GOT3 (cell line): ENCODE measurements at places on chromosomes 11 and 22.

DNA sequence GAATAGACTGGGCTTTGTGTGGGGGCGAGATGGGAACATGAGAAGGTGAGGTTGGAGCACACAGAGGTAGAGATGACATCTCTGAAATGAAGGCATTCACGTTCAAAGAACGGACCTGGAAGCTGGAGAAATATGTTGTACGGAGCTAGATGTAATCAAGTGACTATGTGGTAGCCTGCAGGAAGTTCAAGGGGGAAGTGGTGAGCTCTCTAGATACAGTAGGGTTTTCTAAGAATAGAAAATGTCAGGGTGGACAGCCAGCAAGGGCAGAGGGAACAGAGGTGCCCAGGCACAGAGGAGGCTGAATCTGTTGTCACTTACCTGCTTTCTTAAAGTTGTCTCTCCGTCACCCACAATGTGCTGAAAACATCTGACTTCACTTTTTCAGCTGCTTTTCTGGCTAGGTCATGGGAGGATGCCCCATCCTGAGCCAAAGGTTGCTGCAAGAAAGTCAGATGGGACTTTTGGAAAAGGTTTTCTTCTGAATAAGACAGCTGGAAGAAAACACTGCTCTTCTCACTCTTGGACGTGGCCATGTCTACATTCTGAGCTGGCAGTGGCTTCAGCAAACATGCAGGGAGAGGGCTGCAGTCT is 171.5 kb upstream of the B3GAT1 start:
- DNase-seq = no peak

DNA sequence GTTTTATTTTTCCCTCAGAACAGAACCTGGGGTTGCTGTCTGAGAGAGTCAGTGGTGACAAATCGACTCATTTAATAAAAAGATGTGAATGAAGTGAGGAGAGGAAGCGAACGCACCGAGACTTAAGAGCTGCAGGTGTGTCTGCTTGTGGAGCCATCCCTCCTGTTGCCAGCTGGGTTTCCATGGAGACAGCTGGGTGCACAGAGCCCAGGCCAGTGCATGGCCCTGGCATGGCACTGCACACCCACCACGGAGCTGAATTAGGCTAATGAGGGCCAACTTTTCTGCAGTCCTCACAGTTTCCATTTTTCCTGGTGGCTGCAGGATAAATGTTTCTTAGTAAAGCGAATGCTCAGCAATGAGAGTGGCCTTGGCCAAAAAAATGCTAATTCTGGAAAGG is 750.2 kb downstream of the OPCML start:
- no peak for DNase-seq

- no peak for DNase-seq
Measured at GRCh38 chr22:50694766-50695420, 22.3 kb downstream of the SHANK3 start.

- no peak for DNase-seq
Measured at GRCh38 chr22:27775087-27775698, 26.4 kb downstream of the MN1 start.

DNA sequence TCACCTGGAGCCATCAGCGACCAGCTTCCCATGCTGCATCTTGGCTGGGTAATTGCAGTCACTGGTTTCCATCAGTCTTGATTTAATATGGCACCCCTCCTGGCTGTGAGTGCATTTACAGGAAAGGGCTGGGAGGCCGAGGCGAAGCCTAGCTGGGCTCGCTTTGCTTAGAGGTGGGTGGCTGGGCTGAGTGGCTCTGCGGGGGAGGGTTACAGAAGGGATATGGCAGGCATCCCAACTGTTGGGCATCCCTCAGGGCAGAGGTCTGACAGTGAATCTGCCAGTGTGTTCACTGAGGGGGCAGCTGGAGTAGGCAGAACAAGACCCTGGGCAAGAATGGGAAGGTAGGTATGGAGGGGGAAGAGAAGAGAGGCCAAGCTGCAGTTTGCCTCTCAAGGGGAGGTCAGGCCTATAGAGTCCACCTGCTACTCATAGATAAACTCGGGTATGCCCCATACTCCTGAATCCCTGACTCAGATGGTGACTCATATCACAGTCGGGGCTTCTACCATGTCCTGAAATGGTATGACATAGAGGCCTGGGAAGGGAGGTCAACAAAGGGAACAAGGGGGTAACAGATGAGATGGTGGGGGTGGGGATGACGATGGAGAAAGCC is 77.5 kb upstream of the PHOX2A start:
- no peak for DNase-seq

DNA sequence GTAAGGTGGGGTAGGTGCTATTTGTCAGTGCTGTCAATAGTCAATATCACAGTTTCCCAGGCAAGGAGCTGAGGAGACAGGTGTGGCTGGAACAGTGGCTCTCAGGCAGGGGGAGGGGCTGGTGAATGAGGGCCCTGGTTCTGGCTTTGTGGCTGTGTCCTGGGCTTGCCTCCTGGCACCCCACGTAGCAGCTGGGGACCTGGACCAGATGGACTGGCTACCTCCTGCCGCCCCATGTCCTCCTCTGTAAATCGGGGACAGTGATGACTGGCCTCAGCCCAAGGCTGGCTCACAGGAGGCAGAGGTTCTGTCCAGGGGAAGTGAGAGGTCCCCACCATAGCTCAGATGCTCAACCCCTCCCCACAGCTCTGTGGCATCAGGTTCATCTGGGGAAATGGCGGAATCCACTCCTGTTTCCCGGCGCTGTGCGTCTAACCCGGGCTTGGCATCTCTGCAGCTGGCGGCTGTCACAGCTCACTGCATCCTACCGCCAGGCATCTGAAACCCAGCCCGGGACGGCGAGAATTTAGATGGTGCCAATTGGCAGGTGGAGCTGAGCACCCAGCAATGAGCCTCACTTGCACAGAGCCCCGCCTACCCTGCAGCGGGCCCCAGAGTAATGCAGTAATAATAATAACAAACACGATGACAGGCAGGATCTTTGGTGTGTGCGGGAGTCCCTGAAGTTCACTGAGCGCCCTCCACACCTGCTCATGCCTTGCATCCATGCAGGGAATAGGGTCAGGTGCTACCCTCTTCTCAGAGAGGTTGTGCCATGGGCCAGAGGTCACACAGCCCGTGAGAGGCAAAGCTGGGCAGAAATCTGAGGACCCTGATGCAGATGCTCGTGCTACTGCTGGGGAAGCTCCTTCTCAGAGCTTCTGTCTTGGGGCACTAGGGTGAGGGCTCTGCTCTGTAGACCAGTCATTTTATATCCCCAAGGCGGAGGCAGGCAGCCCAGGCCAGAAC is 27.8 kb upstream of the SHISAL1 start:
- no peak for DNase-seq

DNA sequence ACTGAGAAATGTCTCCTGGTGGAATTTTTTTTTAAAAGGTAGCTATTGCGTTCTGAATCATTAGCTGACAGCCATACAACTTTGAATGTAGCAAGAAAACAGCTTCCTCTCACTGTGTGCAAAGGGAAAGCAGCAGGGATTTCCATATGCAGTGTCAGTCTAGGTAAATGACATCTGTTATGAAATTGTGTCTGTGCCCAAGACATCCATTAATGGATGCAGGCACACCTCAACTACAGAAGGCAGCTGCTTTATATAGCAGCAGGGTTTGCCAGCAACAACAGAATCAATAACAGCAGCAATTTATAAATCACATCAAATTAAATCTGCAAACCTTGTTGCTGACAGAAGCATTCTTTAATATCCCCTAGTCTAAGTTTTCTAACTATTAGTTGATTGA is 745.3 kb upstream of the RAG2 start:
- no peak for DNase-seq

GRCh38 chr11:65425971-65426838 is 3.6 kb downstream of the NEAT1 start:
- no peak for DNase-seq

GRCh38 chr11:17846852-17847453 is 112.4 kb downstream of the KCNC1 start:
- DNase-seq = no peak

- DNase-seq = no peak
Measured at GRCh38 chr11:64144587-64145472, 21.1 kb downstream of the MACROD1 start.

DNA sequence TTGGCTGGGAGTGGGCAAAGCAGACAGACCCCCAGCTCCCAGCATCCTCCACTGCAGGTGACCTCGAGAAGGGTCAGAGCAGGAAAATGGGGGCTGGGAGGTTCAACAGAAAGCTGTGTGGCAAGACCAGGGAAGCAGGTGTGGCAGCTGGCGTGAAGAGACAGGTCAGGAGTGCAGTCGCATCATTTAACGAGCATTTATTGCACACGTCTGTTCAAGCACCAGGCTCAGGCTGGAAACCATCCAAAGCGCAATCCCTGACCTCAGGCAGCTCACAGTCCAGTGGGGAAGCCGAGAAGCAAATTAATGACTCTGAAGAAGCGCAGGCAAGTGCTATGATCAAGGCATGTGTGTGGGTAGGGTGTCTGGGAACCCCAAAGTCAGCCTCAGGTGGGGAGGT is 7.4 kb downstream of the SLC25A45 start:
- no peak for DNase-seq

- no peak for DNase-seq
Measured at GRCh38 chr22:19597399-19597735, 73.2 kb upstream of the CLDN5 start.

GRCh38 chr11:60699284-60699691 is at the start of gene MS4A8:
MS4A8 (plus strand) TSS chr11:60699612; CDS start chr11:60700861, 1,249 bp downstream.
- no peak for DNase-seq

GRCh38 chr11:129935723-129936122 is 40.3 kb upstream of the NFRKB start:
- no peak for DNase-seq

DNA sequence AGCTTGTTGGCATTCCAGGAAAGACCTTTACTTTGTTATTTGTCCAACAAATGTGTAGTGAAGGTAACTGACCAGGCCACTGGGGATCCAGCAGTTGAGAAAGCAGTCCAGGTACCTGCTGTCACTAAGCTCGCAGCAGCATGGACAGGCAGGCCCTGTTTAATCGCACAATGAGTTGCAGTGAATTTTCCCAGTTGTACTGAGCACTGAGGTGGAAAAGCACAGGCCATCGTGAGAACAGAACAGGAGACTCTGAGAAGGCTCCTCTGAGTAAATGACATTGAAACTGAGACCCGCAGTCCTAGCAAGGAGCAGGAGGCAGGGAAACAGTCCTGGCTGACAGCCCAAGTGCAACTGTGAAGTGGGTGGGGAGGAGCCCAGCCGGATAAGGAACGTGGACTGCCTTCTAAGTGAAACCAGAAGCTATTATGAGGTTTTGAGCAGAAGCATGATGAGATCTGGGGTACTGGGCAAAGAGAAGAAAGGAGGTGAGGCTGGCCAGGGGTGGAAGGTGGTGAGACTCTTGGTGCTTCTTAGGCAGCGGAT is 39.8 kb upstream of the CDON start:
- DNase-seq = no peak

DNA sequence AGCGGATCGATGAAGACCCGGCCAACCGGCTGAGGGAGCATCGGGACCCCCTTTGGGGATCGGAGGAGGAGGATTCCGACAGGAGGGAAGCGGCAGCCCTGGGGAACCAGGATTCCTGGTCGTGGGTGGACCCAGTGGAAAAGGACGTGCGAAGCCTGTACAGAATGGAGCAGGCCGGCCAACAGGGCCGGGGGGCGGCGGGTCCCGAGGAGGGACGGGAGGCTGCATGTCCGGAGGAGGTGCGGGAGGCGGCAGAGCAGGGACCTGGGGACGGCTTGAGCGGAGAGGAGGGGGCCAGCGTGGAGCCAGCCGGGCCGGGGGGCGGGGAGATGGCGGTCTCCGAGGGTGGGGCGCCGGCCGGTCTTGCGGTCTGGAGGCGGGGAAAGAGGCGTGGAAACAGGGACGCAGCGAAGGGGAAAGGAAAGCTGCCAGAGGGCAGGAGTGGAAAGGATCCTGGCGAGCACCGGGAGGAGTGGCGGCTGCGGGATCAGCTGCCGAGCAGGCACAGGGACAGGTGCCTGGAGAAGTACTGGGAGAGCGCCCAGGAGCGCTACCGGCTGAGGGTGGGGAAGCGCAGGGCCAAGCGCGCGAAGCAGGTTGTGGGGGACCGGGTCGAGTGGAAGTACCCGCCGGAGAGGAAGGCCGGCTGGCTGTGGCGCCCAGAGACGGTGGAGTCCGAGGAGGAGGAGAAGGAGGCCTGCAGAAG is at the start of gene ANO5:
Gene ANO5, plus strand, starts transcription at position 444 of the 706 bp plus-strand sequence. CDS start 408 bp downstream, outside the sequence.
- no peak for DNase-seq

DNA sequence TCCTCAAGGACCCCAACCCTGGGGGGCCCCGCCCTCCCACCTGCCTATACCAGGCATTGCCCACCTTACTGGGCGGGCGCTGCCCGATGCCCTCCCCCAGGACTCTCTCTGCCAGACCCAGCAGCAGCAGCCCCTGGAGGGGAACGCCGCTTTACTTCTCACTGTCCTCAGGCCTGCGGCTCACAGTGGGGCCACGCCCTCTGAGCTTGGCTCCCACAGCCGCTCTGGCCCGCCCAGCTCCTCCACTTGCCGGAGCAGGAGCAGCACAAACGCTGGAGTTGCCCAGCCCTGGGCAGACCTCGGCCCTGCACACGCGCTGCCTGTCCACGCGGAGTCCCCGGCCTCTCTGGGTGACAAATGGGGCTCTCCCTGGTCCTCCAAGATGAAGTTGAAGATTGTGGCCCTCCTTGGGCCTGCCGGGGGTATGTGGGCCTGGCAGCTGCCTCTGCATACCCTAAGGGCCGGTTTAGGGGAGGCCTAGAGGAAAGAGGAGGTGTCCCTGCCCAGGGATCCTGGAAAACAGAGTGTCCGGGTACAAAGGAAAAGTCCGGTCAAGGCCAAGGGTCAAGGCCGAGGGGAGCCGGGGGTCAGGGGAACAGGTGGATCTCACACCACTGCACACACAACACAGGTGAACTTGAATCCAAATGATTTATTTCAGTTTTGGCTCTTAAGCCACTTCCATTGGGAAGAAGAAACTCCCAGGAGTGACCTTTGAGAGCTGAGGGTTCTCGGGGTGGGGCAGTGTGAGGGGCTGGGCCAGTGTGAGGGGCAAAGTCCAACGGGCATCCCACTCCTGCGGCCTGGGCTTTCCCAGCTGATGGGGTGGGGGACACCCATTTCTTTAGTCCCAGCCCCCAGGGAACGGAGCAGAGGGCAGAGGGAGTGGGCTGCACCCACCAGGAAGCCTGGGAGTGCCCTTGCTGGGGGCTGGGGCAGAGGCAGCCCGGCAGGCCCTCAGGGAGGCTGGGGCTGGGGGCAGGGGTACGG is 674 bp upstream of the BAIAP2L2 start:
- DNase-seq = no peak

DNA sequence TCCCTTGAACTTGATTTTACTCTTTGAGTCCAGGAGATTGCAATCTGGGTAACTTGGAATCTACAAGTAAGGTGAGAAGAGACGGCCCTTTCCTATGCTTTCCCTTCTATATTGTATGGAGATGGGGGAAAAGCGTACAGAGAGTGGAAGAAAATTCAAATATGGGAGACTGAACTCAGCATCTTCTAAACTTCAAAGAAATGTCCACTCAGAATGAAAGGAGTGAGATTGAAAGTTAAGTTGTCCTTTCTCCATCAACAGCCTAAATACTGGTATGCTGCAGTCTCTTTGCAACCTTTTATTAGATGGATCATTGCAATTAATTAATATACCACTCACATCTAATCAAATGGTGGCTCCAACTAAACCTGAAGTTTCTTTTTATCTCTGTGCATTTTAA is 6.4 kb upstream of the EXPH5 start:
- DNase-seq = no peak

DNA sequence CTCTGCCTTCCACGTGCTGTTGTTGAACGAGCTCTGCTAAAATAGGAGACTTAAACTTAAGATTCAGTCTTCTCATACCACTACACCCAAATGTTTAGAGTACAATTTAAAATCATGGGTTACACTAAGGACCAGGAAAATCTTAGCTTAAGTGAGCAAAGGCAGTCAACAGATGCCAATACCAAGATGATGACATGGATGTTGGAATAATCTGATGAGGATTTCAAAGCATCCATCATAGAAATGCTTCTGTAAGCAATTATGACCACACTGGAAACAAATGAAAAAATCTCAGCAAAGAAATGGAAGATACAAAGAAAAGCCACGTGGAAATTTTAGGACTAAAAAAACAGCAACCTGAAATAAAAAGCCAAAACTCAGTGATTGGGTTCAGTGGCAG is 109.8 kb downstream of the ATXN10 start:
- no peak for DNase-seq
